HuH-7 (cell line): ENCODE measurements at places on chromosomes 4 and X.
A peak's percentile ranks its signal among the peaks of the same experiment; 100 is the strongest.

GRCh38 chr4:153314915-153315314, 29.6 kb upstream of the MND1 start:
- DNase-seq = no peak

GRCh38 chrX:115562480-115562847, 1.5 kb downstream of the PLS3 start:
- DNase-seq = peak; percentile 16

- DNase-seq = no peak
These were observed 10.2 kb downstream of the SOD3 start for GRCh38 chr4:24805566-24805965.

DNA sequence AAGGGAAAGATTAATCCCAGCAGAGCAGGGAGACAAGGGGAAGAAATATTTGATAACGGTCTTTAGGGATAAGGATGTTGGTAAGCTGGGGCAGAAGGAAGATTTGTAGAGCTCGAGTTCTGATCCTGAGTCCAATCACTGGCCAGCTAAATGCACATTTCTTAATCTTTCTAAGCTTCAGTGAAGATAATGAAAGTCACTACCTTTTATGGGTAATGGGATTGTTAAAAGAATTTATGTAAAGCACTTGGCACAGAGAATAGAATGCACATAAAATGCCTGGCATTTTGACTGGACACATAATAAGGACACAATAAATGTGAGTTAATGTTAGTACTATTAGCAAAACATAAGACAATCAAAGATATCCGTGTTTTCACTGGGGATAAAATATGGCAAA, 43.3 kb downstream of the NCAPG start:
- no peak for DNase-seq

- no peak for DNase-seq
These were observed 67.4 kb downstream of the APBB2 start for GRCh38 chr4:41146716-41147506.

DNA sequence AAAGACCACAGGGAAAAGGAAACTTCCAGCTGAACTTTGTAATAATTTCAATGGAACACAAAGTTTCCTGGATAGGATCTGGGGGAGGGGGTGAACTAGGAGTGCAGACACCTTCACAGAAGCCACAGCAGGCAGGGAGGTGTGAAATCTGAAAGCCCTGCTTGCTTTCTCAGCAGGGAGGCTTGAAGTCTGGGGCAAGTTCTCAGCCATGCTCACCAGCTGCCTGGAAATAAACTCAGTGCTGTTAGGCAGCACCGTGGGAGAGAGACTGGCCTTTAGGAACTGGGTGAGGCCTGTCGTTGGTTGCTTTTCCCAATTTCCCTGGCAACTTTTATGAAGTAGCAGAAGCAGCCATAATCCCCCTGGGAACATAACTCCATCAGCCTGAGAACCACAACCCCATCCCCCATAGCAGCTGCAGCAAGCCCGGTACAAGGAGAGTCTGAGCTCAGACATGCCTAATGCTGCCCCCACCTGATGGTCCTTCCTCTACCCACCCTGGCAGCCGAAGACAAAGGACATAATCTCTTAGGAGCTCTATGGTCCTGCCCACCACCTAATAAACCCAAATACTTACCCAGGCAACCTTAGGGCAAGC, 39.2 kb upstream of the NMU start:
- no peak for DNase-seq

- DNase-seq = no peak
These were observed 23.3 kb downstream of the HOPX start for GRCh38 chr4:56657818-56658217.

DNA sequence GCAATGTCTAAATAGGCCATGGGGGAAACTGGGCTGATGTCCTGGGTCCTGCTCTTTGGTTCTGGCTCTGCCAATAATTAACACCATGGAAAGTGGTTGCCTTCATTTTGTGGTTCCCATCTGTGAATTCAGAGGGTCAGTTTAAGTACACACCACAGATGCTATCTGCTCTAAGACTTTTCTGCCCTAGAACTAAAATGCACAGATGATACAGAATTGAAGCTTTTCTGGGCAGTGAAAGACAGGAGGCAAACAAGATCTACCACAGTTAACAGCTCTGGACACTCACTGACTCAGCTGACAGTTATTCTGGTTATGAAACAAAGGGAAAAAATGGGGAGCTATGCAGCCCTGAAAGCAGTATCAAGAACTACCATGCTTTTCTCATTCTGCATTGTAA, 37.3 kb downstream of the APBB2 start:
- no peak for DNase-seq

- no peak for DNase-seq
These were observed 59.8 kb upstream of the GPM6B start for GRCh38 chrX:13876652-13877051.

- peak; percentile 44 for DNase-seq
These were observed 340.9 kb upstream of the CTSO start for GRCh38 chr4:156294577-156294976.

GRCh38 chr4:27807207-27807606, 946.6 kb downstream of the STIM2 start:
- DNase-seq = no peak

- no peak for DNase-seq
These were observed 240.0 kb downstream of the GPC3 start for GRCh38 chrX:133745349-133745748.

- no peak for DNase-seq
These were observed 66.3 kb downstream of the GAB1 start for GRCh38 chr4:143402776-143403552.

- DNase-seq = no peak
These were observed 807 bp downstream of the PGRMC1 start for GRCh38 chrX:119236623-119237561.

DNA sequence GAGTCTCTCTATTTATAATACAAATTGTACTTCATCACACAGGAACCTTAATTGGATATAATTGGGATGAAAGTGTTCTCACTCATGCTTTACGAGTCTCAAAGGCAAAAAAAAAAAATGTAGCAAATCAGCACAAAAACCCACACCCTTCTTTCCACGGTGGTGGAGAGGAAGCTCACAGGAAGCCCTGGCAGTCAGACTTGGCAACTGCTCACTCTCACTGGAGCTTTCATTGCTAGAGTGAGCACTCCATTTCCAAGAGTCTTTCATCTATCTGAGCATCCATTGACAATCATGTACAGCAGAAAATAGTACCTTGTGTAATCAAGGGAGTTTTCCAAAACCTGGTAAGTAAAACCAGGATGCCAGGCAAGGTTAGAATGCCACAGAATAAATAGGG, 2159.4 kb upstream of the AGA start:
- no peak for DNase-seq

GRCh38 chr4:138941037-138941436, 74.5 kb upstream of the NOCT start:
- DNase-seq = no peak

- DNase-seq = no peak
These were observed 6.3 kb downstream of the AREG start for GRCh38 chr4:74451214-74451661.

- DNase-seq = no peak
These were observed 45.5 kb upstream of the FAM241A start for GRCh38 chr4:112099701-112100297.

DNA sequence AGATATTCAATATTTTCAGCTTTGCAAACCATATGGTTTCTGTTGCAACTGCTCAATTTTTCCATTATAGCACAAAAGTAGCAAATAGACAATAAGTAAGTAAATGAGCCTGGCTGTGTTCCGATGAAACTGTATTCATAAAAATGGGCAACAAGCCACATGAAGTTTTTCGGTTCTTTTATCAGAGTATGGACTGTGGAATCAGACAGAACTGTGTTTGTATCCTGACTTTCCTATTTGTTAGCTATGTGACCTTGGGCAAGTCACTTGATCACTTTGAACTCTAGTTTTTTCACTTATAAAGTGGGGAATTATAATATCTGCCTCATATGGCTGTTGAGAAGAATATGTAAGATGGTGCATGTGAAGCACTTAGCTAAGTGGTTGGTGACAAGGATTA, 23.4 kb upstream of the ADGRA3 start:
- no peak for DNase-seq

DNA sequence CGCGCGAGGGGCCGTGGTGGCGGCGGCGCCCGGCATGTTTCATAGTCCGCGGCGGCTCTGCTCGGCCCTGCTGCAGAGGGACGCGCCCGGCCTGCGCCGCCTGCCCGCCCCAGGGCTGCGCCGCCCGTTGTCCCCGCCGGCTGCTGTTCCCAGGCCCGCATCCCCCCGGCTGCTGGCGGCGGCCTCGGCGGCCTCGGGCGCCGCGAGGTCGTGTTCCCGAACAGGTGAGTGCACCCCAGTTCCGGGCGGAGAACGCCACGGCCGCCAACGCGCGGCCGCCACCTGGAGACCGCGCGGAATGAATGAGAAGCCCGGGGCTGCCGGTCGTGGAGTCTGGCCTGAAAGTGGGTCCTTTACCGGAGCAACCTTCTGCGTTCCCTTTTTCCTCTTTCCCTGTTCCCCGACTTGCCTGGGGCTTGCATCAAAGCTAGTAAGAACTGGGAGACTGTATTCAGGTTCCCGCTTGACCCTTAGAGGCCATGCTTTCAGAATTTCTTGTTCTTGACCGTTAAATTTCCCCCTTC, 429 bp downstream of the NOCT start:
- no peak for DNase-seq

GRCh38 chrX:41526925-41527324, 79.8 kb downstream of the NYX start:
- no peak for DNase-seq

DNA sequence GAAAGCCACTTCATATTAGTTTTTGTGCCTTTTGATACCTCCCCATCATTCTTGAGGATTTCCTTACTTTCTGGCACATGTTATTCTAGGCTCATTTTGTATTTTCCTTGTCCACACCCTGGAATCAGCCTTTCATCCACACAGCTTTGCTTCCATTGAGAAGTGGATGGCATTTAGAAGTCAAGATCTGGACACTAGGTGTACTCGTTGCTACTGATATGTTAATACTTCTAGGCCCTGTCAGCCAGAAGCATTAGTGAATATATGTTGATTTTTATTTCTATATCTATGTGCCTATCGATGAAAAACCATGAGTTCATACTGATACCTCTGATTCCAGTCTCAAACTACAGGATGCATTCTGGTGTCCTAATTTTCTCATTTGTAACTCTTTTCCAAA, 73.2 kb downstream of the ARHGAP24 start:
- DNase-seq = no peak

- DNase-seq = no peak
These were observed 94.3 kb upstream of the DCLK2 start for GRCh38 chr4:149983931-149984330.

GRCh38 chrX:19515615-19516105, 352 bp upstream of the MAP3K15 start:
- DNase-seq = no peak

DNA sequence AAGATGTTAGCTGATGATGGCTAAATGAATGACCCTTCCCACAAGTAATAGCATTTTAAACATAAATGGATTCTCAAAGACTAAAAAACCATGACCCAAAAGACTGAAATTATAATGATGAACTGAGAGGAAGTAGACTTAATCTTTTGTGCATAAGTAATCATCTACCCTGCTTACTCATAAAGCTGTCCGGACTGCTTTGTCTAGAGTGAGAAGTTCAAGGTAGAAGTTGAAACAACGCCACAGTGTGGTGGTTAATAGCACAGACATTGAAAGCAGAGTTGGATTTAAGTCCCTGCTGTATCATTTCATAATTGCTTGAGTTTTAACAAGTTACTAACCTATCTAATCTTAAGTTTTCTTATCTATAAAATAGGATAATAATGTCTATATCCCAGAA, 346.6 kb downstream of the CENPC start:
- DNase-seq = peak; percentile 18

DNA sequence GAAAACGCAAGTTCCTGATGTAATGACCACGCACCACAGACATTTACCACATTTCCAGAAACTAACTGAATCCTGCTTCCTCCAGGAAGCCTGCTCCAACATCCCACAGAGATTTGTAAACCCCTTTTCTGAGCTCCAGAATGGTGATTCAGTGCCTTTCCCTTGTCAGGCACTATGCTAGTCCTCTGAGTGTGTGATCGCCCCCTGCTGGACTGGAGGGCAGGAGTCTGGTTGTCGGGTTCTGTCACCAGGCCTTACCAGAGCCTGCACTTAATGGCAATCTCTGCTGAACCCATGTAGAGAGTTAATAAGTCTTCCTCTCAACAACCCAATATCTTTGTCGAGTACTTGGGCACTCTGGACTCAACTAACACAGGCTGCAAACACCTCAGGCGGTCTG, 14.5 kb upstream of the KDM5C start:
- DNase-seq = peak; percentile 50

GRCh38 chr4:41268721-41269517, 12.2 kb downstream of the UCHL1 start:
- no peak for DNase-seq

DNA sequence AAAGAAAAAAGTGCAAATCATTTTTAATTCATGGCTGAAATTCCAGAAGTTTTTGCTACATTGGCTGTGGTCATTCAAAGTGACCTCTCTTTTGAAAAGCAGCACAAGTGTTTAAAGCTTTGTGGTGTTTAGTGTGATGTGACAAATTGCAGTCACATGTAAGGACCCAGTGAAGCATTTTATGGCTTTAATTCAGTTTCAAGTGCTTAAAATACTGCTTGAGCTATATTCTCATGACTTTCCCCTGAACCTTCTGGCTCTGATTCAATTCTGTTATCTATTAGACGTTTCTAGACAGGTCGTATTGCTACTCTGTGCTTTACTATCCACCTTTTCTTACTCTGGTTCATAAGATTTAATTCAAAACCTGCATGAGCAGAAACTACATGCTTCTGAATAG, 105.8 kb downstream of the FAT4 start:
- no peak for DNase-seq

- no peak for DNase-seq
These were observed 50.3 kb downstream of the FGFRL1 start for GRCh38 chr4:1061760-1062159.

- peak; percentile 11 for DNase-seq
These were observed 85.4 kb downstream of the TIGD2 start for GRCh38 chr4:89196745-89197144.

DNA sequence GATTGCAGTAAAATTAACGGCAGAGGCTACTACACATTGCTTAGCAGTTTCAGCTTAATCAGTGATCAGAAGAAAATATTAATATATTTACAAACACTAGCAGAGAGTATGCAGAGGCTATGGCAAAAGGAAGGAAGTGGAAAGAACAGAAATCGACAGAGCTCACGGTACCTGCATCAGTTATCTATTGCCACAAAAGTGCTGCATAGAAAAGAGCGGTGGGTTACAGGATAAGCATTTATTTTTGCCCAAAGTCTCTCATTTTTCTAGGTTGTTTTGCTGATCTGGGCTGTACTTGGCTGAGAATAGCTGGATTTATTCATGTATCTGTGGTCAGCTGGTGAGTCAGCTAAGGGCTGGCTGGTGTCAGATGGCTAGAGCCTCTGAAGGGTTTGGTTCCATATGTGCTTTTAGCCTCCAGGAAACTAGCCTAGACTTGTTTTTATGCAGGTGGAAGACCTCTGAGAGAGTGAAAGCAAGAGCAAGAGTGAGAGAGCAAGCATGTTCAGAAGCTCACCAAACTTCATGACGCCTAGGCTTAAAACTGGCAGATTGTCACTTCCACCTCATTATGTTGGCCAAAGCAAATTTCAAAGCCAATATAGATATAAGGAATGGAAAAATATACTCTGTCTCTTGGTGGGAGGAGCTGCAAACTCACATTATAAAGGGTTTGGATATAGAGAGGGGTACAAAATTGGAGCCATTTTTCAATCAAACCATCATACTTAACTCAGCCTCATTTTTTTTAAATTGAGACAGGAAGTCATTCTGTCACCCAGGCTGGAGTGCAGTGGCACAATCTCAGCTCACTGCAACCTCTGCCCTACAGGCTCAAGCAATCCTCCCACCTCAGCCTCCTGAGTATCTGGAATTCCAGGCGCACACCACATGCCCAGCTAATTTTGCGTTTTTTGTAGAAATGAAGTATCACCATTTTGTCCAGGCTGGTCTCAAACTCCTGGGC, 153.2 kb upstream of the RPL34 start:
- DNase-seq = no peak
